ENCODE measurements at places on chromosomes 5 and 9.

GRCh38 chr5:170623576-170624181 is 119.9 kb downstream of the KCNIP1 start:
- DNase-seq, result peak; percentile 86

GRCh38 chr9:76703270-76703669 is 61.0 kb upstream of the PCA3 start:
- no peak for DNase-seq

GRCh38 chr5:109656829-109657228 is 32.9 kb upstream of the MAN2A1 start:
- no peak for DNase-seq

DNA sequence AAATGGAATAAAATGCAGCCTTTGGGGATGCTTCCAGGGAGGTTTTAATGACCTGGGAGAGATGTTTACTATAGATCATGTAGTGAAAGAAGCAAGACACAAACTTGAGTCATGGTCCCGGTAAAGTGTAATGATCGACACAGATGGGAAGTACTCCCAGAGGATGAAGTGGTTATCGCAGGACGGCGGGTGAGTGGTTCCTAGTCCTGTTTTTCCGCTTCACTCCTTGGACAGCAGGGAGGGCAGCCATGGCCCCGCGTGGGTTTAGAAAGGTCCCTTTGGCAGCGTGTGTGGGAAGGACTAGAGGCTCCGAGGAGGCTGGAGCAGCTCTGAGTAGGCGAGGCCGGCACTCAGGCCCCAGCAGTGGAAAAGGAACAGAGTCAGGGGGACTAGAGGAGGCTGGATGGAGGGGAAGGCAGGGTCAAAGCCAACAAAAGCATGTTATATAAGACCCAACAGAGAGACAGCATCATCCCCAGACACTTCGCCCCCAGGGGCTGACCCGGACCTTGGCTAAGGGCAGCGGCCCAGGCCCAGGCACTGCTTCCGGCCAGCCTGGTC is 49.2 kb upstream of the STXBP1 start:
- DNase-seq, result peak; percentile 38

DNA sequence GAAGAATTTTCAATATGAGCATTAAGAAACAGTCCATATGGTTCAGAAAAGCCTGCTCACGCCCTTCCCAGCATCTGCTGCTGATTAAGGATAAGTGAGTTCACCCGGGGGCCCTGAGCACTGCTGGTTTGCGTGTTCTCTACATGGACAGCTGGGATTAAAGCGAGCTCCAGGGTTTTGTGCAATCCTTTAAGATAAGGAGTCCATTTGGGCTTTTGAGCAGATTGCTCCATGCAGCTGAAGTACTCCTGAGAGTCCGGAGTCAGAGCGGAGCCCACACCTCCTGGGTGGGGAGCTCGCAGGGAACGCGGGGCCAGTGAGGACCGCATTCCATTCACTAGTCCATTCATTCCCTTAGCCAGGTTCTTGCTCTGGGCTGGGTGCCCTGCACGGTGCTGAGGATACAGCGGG is 149.3 kb upstream of the COL5A1 start:
- DNase-seq, result no peak

- DNase-seq, result no peak
Observed at GRCh38 chr5:6201631-6202030, 176.7 kb downstream of the MED10 start.

GRCh38 chr9:136857581-136858412 is 5.7 kb downstream of the MAMDC4 start:
- DNase-seq, result no peak

DNA sequence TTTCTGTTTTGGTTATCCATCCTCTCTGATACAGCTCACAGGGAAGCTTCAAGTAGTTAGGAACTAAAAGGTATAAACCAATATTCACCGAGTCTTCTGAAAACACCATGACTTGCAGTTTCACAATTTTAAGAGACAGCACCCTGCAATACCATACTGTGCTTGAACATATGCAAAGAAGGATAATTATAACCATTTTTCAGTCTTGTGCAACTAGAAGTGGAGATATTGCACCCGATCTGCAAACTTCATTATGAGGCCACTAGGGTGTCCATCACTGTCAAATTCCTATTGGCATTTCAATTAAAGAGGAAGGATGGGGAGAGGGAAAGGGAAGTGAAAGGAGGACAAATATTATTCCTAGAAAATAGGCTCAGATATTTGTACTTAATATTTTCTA is 32.4 kb upstream of the CEP120 start:
- DNase-seq, result no peak

- no peak for DNase-seq
Observed at GRCh38 chr9:135326633-135327152, 152.9 kb upstream of the PPP1R26 start.

- DNase-seq, result no peak
Observed at GRCh38 chr5:55969956-55970355, 24.8 kb downstream of the IL6ST start.

DNA sequence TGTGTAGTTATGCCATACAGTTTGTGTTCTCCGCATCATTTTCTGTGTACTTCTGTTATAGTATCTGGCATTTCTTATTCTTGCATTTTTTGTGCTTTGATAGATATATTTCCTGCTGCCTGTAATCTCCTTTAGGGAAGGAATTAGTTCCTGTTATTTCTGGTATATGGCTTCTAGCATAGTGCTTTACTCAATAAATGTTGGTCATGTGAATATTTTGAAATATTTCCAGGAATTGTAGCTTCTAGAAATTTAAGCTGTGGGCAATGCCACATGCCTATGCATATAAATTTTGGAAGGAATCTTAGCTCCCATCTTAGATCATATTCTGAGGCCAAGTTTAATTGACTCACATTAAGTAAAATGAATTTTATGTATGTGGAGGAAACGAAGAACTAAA is 11.5 kb upstream of the PRRC1 start:
- DNase-seq, result no peak

GRCh38 chr5:72474046-72474500 is 33.1 kb downstream of the ZNF366 start:
- no peak for DNase-seq

- no peak for DNase-seq
Observed at GRCh38 chr9:70607926-70608325, 193.5 kb upstream of the KLF9 start.

DNA sequence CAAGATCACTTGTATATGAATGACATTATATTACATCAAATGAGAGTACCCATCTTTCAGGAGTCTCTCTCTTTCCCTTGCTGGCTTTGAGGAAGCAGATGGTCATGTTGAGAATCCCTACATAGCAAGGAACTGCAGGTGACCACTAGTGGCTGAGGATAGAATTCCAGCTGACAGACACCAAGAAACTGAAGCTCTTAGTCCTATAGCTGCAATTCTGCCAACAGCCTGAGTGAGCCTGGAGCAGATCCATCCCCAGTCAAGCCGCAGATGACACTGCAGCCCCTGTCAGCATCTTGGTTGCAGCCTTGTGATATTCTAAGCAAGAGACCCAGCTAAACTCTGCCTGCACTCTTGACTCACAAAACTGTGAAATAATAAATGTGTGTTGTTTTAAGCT is 531.5 kb downstream of the CSNK1G3 start:
- DNase-seq, result peak; percentile 25

GRCh38 chr5:168317096-168317520 is 25.7 kb downstream of the WWC1 start:
- no peak for DNase-seq

GRCh38 chr5:38615981-38616451 is 59.6 kb upstream of the LIFR start:
- DNase-seq, result no peak

DNA sequence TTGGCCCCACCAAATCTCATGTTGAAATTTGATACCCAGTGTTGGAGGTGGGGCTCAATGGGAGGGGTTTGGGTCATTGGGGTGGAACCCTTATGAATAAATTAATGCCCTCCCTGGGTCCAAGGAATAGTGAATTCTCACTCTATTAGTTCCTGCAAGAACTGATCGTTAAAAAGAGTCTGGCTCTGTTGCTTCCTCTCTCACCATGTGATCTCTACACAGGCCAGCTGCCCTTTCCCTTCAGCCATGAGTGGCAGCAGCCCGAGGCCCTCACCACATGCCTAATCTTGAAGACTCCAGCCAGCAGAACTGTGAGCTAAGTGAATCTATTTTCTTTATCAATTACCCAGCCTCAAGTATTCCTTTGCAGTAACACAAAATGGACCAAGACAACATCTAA is 106.0 kb downstream of the CAAP1 start:
- DNase-seq, result no peak

DNA sequence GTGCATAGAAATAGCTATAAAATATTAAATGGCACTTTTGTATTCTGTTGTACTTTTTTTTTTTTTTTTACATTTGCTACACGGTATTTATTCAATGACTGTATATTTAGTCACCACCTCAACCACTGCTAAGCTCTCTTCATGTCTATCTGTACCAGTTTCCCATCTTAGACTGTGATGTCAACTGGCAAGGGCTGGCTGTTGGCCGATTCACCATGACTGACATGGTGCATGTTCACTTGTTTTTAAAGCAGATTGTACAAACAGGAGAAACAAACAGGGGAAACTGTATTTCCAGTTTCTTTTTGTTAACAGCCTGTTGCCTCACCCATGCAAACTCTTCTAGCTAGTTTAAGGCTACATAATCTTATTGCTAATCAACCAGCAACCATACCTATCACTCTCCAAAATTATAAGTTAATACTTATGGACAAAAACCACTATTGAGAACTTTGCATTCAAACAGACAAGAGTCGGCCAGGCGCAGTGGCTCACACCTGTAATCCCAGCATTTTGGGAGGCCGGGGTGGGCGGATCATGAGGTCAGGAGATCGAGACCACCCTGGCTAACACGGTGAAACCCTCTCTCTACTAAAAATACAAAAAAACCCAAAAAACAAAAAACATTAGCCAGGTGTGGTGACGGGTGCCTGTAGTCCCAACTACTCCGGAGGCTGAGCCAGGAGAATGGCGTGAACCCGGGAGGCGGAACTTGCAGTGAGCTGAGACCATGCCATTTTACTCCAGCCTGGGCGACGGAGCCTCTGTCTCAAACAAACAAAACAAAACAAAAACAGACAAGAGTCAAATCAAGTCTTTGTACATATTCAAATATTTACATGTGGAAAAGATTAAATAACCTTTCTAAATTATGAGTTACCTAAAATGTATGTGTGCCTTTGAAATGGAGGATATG is 13.2 kb downstream of the ZFAND5 start:
- DNase-seq, result no peak

- no peak for DNase-seq
Observed at GRCh38 chr9:88969646-88970373, 21.5 kb upstream of the S1PR3 start.

GRCh38 chr5:151063142-151063989 is 17.5 kb downstream of the TNIP1 start:
- no peak for DNase-seq

- no peak for DNase-seq
Observed at GRCh38 chr9:120917929-120918762, 8.4 kb downstream of the TRAF1 start.

DNA sequence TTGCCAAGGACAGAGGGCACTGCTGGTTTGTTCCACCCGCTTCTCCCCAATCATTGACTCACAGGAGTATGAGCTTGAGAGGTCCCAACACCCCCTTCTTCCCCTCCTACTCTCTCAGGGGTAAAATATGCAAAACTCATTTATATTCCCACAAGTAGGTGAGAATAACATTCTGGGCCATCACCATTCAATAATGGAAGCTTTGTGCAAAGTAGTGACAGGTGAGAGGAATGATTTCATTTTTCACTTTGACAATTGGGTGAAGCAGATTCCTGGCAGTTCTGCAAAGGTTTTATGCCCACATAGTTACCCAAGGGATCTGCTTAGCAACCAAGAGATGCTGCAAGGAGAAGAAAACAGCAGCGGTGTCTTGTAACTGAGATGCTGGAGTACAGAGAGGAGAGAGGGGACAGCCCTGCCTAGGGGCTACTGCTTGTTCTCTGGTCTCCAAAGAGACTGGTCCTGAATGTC is 137.6 kb downstream of the CMYA5 start:
- DNase-seq, result no peak

- DNase-seq, result peak; percentile 30
Observed at GRCh38 chr5:151612689-151613427, 21.7 kb upstream of the FAT2 start.

DNA sequence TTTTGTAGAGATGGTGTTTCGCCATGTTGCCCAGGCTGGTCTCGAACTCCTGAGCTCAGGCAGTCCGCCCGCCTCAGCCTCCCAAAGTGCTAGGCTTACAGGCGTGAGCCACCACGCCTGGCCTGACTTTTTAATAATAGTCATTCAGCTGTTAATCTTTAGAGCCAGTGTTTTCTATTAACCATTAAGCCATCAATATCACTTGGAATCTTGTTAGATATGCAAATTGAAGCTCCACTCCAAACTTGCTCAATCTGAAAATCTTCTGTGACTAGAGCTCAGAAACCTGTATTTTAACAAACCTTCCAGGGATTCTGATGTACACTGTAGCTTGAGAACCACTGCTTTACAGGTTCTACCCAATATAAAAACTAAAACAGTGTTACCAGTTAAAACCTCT is 113.5 kb downstream of the CDC42SE2 start:
- DNase-seq, result no peak

- no peak for DNase-seq
Observed at GRCh38 chr5:35342664-35343063, 112.4 kb upstream of the PRLR start.

GRCh38 chr5:134245101-134245604 is 19.3 kb upstream of the PPP2CA start:
- peak; percentile 72 for DNase-seq

GRCh38 chr9:94668928-94669729 is 29.8 kb upstream of the FBP1 start:
- peak; percentile 64 for DNase-seq

GRCh38 chr9:127707766-127708165 is 978 bp downstream of the CFAP157 start:
- DNase-seq, result no peak

- DNase-seq, result no peak
Observed at GRCh38 chr5:150611026-150611425, 29.4 kb upstream of the SYNPO start.

DNA sequence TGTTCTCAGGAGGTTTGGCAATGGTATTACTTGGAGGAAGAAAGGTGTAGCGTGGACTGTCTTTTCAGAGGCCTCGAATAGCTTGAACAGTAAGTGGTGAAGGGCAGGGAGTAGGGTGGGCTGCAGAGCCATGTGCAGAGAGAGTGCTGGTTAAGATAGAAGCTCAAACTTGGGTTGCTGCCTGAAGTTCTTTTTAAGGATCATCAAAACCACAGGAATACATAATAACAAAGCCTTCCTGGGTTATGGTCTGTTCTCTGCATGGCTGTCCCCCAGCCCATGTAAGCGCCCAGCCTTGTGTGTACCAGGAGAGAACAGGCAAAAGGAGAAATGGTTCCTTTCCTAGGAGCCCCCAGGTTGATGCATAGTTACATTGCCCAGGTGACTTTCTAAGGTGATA is 43.9 kb downstream of the RCL1 start:
- no peak for DNase-seq

DNA sequence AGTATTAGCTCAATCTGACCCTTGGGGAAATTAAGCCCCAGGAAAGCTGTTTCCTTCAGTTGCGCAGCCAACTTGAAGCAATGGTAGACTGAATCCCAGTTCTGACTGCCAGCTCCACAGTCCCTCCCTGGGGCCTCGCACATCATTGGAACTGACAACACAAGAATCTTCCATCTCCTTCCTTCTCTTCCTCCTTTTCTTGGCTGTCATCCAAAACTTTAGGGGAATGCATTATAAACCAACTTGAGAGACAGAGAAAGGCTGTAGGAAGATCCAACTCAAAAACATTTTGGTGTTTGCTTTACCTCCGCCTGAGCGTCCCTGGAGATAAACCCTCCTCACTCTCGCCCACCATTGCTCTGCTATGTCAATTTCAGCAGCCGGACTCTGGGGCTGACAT is 16.6 kb downstream of the KCNIP1 start:
- DNase-seq, result no peak

All from Calu3 (cell line).